ENCODE measurements at places on chromosomes 12 and 14.

- DNase-seq: no peak
Observed at GRCh38 chr12:115857160-115857920, 420.2 kb downstream of the MED13L start.

DNA sequence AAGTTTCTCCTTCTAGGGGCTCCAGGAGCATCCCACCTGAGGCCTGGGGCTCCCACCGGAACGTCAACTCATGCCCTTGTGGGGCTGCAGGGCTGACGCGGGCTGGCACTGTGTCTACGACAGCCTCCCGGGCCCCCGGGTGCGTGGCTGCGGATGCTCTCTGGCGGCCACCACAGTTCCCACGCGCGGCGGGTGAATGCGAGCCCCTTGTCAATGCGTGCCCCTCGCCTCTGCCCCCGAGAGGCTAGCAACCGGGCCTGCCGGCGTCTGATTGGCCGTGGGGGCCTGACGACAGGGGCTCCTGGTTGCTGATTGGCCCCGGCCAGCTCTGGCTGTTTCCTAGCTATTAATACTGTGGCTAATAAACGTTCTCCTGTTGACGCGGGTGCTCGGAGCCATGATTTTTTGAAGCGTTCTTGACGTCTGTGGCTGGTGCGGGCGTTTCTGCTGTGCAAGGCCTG is 1.8 kb upstream of the MEG3 start:
- no peak for DNase-seq

DNA sequence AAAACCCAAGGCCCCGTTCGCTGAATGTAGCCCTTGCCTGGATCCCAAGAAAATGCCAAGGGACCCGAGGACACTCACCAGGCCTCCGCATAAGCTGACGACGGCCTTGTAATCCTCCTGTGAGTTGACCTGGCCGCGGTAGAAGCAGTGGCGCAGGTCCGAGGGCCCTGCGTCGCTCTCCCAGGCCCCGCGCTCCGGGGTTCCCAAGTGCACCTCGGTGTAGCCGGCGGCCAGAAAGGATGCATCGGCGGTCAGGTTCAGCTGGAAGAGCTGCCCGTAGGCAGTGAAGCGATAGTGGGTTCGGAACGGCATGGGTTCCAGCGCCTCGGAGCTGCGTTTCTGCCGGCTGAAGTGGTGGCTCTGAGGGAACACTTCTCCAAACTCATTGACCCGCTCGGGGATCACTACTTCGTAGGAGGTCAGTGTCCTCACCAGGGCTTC is 1.2 kb downstream of the ADAMTS20 start:
- no peak for DNase-seq

- no peak for DNase-seq
Observed at GRCh38 chr12:82174383-82174782, 183.8 kb downstream of the CCDC59 start.

DNA sequence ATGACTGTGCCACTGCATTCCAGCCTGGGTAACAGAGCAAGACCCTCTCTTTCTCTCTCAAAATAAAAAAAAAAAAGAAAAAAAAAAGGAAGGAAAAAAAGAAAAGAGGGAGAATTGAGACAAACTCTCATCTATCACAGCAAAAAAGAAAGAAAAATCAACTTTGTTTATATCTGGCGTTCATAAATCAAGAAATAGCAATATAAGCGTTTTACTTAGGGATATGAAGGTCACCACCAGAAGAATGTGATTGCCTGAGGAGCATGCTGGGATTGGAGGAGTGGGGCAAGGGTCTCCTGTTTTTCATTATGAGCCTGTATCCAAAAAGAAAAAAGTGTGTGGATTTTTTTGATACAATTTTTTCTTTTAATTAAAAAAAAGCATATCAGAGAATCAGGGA is 78.4 kb downstream of the HECTD4 start:
- no peak for DNase-seq

- DNase-seq: peak; percentile 22
Observed at GRCh38 chr12:25959071-25959961, 834 bp downstream of the RASSF8 start.

GRCh38 chr14:63633801-63634200 is 7.9 kb downstream of the WDR89 start:
- DNase-seq: no peak

- DNase-seq: no peak
Observed at GRCh38 chr12:17661250-17661649, 428.7 kb downstream of the RERGL start.

- DNase-seq: no peak
Observed at GRCh38 chr12:75716291-75717025, 205.0 kb upstream of the KRR1 start.

- no peak for DNase-seq
Observed at GRCh38 chr14:101548710-101549109, 12.6 kb upstream of the DIO3 start.

GRCh38 chr14:103014466-103015228 is 42.7 kb downstream of the CDC42BPB start:
- no peak for DNase-seq

DNA sequence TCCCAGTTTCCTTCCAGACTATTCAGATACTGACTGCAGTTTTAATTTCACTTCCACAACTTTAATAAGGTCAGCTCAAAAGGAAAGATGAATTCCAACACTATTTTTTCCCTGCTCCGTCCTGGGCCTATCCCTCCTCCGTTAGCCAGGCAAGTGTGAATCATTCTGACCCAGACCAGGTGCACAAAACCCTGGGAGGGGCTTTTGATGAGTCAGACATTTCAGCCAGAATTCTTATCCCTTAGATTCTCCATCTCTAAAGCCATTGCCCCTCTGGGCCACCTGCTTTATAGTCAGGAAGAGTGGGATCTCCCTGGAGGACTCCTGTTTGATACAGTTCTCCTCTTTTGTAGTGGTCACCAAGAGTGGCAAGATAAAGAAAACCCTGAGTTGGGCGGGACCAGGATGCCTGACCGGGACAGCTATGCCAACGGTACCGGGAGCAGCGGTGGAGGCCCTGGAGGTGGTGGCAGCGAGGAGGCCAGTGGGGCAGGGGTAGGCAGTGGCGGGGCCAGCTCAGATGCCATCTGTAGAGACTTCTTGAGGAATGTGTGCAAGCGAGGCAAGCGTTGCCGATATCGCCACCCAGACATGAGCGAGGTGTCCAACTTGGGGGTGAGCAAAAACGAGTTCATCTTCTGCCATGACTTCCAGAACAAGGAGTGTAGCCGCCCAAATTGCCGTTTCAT is 2.2 kb downstream of the ZC3H10 start:
- DNase-seq: no peak

GRCh38 chr14:101360054-101360911 is 201.0 kb upstream of the DIO3 start:
- no peak for DNase-seq

- peak; percentile 63 for DNase-seq
Observed at GRCh38 chr12:105084251-105085250, at the start of gene ALDH1L2. Gene ALDH1L2, minus strand, starts transcription at chr12:105084458. Its CDS starts 22 bp downstream, at chr12:105084436.

DNA sequence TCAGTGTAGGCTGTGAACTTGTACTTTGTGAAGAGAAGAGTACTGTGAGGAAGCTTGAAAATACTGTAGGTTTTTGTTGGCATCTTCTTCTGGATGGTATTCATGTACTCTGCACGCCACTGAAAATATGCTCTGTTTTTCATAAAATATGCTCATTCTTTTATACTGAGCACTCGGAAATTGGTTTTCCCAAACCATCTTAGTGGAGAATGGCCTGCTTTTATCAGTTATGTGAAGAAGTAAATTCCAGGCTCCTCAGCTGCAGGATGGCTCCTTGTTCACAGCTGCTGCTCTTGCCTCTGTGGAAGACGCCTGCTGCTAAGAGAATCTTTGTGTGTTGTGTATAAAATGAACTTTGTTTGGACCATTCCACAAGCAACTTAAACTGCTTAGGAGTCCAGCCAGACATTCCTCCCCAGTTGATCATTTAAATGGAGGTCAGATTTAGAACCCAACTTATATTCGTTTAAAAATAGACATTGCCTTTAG is 443.5 kb upstream of the RGS6 start:
- no peak for DNase-seq

DNA sequence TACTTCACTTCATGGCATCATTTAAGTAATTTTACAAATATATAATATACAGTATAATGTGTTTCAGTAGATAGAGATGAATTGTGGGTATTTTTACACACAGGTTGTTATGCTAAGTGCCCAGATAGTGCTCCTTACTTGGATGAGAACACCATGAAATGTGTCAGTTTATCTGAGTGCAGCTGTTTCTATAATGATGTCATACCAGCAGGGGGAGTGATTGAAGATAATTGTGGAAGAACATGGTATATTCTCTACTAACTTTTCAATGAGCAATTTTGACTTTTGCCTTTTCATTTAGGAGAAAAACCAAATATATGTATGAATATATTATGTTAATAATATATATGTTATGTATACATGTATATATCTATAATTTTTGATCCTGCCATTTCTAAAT is 221.6 kb downstream of the LRRK2 start:
- no peak for DNase-seq

DNA sequence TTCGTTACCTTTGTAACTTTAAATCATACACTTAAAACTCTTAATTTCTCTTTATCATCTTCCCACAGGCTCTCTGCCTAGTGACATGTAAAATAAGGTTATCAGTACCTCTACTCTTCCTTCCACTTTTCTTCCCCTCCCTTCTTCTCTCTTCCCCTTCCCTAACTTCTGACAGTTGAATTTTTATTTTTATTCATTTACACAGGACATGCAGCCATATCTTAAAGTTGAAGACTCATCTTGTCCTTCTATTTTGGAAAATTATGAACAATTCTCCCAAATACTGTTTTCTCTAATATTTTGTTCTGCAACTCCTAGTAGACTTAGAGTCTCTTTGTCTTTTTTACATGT is 263.9 kb downstream of the FBXL14 start:
- DNase-seq: no peak

GRCh38 chr12:48999371-49000131 is at the start of gene DDN:
Gene DDN, minus strand, starts transcription at chr12:48999375. Its CDS starts 88 bp downstream, at chr12:48999287.
- DNase-seq: peak; percentile 58

GRCh38 chr14:90295870-90296516 is 35.7 kb downstream of the NRDE2 start:
- DNase-seq: no peak

GRCh38 chr12:86597431-86597830 is 341.2 kb upstream of the MGAT4C start:
- no peak for DNase-seq

DNA sequence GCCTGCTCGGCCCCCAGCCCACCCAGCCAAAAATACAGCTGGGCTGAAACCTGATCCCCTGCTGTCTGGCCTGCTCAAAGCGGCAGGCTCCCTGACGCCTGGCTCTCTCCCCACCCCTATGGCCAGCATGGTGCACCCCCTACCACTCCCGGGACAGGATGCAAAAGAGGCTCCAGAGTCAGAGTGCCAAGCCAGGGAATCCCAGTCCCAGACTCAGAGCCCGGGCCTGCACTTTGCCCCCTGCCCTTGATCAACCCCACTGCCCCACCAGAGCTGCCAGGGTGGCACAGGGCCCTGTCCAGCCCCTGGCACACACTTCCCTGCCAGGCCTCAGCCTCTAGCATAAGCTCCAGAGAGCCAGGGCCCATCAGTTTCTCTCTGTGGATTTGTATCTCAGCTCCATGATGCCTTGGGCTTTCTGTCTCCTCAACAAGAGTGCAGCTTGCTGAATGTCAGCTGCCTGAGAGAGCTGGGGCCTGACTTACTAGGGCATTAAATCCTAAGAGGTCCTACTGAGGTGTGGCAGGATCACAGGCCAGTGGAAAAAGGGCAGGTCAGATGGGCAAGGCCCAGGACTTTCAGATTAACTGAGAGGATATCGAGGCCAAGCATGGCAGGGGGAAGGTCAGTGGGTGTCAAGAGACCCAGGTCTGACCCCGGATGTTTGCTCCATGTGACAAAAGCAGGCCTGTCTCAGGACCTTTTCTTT is 13.9 kb downstream of the ACVRL1 start:
- DNase-seq: no peak

DNA sequence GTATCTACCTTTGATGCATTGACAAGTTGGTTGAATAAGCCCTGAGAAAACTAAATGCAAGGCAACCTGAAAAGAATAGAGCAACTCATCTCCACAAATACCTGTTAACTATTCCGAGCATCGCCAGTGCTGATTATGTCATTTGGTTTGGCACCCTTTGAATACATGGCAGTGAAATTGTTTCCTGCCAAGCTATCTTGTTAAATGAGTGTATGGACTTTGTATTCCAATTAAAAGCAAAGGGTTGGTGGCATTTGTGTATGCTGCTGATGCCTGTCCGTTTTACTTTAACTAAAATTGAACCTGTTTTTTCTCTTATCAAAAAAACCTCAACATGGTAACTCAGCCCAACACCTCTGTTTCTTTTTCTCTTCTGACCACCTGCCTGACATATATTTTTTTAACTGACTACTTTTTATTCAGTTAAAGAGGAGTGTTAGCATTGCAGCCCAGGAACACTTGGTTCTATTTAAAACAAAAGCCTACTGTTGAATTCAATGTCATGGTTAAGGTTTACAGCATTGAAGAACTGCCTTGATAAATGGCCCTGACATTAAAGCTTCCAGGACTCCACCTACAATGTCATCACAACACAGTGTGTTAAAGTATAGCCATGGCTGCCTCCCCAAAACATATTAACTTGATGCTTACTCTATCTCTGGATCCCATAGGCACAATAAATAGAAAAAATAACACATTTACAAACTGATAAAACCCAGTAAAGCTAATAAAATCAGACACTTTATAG is 838.3 kb upstream of the NOVA1 start:
- DNase-seq: no peak

DNA sequence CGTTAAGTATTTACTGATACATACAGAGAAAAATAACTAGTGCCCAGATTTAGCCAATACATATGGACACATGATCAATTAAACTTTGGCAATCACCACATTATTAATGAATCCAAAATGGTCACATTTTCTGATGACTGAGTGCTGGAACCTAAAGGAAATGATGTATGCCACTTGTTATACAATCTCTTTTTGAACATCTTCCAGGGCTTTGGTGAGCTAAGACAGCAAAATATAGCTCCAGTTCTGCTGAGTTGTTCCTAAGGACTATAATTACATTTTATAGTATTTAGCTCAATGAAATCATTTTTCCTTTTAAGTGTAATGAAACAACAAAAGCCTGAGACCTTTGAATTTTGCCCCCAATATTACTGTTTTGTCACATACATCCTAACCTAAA is 329.1 kb upstream of the ATP2B1 start:
- DNase-seq: no peak

DNA sequence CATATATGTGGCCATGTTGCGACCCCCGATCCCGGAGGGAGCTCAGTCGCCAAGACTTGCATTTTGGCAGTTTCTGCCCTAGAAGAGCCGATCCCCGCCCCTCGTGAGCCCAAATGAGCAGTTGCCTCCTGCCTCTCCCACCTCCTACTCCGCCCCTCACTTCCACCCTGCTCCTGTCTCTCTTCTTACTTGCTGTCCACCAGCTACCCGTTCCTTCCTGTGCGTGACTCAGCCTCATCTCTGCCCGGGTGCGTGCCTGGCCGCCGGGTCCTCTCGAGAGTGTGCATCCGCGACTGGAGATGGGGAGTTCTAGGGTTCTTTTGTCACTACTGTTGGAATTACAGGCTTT is 585 bp downstream of the GPATCH2L start:
- peak; percentile 85 for DNase-seq

DNA sequence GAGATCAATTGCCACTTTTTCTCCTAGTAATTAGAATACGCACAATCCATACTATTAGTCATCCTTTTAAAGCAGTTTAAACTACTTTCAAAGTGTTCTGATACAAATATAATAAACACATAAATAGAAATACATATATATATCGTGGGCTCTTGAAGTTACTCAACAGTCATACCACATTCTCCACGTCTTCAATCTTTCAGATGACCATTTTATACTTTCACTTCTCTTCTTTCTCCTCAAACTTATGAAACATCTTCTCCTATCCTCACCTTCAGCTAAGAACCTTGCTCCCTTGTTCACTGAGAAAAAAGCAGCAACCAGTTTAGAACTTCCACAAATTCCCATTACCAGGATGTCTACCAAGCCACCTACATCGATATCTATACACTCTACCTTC is 19.2 kb downstream of the CEP290 start:
- no peak for DNase-seq
